T1000 (cell line): ENCODE measurements at places on chromosomes 11 and 22.

DNA sequence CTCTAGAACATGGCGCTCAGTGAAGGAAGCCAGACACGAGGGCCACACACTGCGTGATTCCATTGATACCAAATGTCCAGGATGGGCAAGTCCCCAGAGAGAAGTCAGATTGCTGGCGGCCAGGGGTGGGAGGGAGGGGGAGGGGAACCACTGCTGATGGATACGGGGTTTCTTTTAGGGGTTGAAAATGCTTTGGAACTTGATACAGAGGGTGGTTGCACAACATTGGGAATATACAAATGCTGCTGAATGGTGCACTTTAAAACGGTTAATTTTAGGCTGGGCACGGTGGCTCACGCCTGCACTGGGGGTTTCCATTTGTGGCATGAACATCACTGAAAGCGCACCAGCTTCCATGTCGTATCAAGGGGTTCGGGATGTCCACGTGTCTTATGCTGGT, 5.1 kb downstream of the TSPO start:
- DNase-seq, result no peak

- DNase-seq, result no peak
Observed at GRCh38 chr11:14974515-14975251, 2.5 kb upstream of the CALCA start.

- no peak for DNase-seq
Observed at GRCh38 chr22:20354238-20354975, 34.5 kb upstream of the DGCR6L start.

DNA sequence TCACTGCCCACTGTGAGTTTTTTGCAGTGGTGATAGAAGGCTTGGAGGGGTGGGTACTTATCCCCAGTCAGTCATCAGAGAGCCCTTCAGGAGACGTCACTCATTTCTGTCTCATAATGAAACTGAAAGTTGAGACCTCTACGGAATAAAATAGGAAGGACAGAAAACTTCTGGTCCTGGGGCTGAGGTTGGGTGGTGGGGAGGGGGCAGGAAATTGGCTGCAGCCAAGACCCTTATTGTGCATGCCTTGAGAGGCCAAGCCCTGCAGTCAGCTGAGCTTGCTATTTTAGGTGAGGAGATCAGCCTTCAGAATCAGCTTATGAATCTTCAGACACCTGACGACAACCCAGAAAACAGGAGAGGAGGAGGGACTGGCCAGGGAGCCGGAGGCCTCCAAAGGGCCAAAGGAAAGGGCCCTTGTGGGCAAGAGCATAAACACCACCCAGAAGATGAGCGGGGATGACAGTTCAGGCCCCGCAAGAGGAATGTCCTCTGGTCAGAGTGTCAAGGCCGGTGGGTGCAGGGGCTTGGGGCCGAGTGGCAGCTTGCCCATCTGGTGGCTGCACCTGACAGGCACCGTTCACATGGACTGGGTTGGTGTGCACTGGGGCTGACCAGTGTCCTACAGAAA, 17.9 kb upstream of the ADA2 start:
- DNase-seq, result no peak

- DNase-seq, result no peak
Observed at GRCh38 chr11:48062649-48063048, 82.3 kb downstream of the PTPRJ start.

- DNase-seq, result no peak
Observed at GRCh38 chr11:95762534-95762933, 27.0 kb downstream of the FAM76B start.

DNA sequence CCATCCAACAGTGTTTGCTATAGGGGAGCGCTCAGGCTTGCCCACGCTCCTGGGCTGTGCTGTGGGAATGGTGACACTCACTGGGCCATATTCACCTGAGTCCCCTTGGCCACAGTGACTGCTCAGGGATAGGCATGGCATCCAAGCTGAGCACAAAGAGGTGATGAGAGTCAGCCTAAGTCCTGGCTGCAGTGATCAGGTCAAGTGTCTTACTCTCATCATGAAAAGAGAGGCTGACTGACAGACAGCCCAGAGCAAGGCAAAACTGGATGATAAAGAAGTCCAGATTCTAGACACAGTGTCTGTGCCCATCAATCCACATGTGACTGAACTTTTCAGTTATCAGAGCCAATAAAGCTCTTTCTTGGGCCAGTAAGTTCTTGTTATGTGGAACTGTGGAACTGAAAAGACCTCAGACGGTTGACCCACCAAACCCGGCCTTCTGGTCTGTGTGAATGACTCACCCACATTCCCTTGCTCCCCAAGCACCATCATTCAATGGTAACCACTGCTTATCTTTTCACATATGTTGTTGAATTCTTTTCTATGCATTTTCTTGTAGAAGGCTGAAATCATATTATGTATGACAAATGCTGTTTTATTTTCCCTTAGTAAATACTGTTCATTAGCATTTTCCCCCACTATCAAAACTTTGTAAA, 43.2 kb upstream of the YPEL1 start:
- no peak for DNase-seq

- DNase-seq, result no peak
Observed at GRCh38 chr11:122874991-122875390, 7.6 kb upstream of the JHY start.

DNA sequence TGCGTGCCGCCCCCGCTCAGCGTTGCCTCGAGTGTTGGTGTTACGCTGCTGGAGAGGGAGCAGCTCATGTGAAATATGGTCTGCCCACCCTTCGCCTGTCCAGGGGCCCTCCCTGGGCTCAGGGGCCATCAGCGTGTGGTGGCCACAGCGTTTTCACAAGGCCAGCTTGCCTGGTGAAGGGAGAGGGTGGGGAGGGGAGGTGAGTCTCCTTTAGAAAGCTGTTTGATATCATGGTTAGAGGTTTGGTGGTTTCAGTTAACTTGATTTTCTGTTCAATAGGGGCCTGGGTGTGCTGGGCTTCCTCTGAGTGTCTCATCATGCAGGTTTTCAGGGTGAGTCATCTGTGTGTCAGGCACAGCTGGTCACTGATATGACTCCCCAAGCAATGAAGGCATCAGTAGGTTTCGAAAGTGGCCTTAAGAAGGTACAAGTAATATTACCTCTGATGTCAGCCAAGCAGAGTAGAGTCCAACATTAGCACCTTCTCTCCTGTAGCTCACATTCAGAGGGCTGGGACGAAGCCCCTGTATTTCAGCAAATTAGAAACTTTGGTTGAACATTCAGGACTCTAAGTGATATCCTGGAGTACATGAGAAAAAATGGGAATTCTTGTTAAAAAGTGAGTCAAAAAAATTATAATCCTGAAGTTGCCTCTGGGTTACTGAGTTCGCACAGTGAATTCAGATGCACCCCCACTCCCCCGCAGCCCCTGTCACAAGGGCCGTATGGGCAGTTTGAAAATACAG, 172.5 kb downstream of the TBC1D22A start:
- DNase-seq, result peak; percentile 33

- DNase-seq, result no peak
Observed at GRCh38 chr11:2220173-2220771, 48.7 kb upstream of the TH start.

GRCh38 chr11:1946812-1947484, at the start of gene MRPL23:
Gene MRPL23, plus strand, starts transcription at chr11:1947332. Its CDS starts 31 bp downstream, at chr11:1947363.
- DNase-seq, result no peak

DNA sequence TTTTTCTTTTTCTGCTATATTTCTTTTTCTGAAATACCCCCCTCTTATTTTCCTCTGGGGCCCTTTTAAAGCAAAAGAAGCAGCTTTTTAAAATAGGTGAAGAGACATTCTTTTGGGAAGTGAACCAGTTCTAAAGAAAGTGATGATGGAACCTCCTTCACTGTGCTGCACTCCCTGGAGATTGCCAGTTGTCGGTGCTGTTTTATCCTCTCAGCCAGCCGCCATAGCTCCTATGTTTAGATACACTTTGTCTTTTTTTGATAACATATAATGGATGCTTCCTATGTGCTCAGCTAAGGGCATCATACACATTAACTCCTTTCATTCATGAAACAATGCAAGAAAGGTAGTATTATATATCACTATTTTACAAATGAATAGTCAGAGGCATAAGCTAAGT, 14.0 kb downstream of the CFAP300 start:
- DNase-seq, result no peak

DNA sequence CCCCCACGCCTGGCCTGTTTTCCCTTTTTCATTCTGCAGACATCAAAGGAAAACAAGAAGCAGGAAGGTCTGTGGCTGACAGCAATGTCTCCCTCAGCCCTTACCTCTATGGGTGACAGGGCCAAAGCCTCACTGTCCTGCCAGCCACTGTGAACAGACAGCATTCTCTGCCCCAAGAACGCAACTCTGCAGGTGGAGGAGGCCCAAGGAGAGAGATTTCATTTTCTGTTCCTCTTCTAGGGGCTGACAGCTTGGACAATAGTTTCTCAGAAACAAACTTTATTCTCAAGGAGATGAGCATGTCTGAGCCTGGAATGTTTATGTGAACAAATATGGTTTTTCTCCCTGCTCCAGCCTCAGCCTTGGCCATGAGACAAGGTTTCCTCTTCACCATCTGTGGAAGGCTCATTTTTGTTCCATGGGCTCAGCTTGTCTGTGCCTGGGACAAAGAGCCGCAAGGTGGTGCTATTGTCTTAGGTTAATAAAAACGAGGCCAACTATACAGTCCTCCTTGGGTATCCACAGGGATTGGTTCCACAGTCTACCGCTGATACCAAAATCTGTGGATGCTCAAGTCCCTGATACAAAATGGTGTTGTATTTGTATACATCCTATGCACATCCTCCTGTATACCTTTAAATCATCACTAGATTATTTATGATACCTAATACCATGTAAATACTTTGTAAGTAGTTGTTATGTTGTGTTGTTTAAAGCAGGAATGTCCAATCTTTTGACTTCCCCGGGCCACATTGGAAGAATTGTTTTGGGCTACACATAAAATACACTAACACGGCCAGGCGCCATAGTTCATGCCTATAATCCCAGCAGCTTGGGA, 5.8 kb downstream of the PIWIL3 start:
- no peak for DNase-seq

DNA sequence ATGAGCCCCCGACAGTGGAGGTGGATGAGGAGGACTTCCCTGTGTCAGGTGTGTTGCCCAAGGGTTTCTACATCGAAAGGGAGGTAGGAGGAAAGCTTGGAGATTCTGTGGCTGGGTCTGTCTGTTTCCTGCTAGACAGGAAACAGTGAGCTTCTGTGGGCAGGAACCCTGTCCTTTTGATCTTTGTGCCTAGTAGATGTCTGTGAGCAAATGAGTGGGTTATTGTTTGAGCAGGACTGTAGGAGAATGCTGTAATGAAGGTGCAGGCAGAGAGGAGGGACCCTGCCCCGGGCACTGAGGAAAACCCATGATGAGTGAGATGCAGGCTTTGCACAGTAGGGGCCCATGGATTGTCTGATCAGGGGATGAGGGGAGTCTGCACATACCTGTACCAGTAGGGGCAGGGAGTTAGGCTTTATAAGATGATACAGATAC, 14.0 kb downstream of the USP35 start:
- DNase-seq, result no peak

GRCh38 chr22:21952586-21953571, at the start of gene PPM1F:
Gene PPM1F, minus strand, starts transcription at chr22:21952848. Its CDS starts 6,800 bp downstream, at chr22:21946048.
- peak; percentile 75 for DNase-seq

GRCh38 chr11:112874980-112875379, 86.2 kb upstream of the NCAM1 start:
- no peak for DNase-seq

DNA sequence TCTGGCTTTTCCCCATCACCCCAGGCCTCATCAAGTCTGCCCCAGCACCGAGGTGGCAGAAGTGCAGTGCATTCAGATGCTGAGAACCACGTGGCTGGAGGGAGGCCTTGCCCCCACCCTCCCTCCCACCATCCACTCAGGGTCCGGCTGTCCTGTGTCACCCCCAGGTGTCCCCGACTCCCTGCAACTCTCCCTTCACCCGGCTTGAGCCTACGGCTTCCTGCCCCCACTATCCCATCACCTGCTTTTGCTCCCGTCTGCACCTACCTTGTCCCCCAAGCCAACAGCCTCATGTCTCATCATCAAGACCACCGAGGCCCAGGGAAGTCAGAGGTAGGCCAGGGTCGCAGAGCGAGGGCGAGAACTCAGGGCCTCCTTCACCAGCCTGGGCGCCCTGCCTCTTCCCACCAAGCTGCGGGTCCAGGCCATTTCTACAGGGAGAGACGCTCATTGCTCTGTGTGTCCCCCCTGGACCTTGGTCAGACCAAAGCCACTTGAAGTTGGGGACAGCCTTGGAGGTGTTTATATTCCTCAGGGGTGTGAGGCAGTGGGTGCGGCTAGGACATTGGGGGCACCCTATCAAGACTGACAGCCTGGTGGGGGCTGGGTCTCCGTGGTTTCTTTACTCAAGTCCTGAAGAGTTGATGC, 66.2 kb upstream of the CCND1 start:
- no peak for DNase-seq

GRCh38 chr11:76656571-76657081, 13.9 kb downstream of the LRRC32 start:
- no peak for DNase-seq

- no peak for DNase-seq
Observed at GRCh38 chr22:49255154-49255553, 572.5 kb downstream of the BRD1 start.

DNA sequence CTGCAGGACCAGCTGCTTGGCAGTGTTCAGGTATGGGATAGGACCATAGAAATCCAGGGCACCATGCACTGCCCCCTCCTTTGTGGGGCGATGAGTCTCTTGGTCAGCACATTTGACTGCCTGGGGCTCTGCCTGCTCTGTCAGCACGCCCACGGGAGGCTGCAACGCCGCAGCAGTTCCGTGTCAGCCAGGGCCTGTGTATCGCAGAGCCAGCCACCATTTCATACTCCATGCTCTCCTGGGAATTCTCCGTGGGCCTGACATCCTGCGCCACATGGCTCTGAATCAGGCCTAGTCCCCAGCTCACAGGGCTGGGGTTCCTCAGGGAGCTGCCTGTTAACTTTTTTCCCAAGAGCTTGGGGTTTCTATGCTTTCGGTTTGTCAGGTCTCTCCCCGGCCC, 16.9 kb upstream of the RELT start:
- peak; percentile 24 for DNase-seq

- no peak for DNase-seq
Observed at GRCh38 chr11:36507824-36508489, 2.1 kb downstream of the TRAF6 start.

GRCh38 chr11:104879514-104880190, 18.6 kb downstream of the CASP12 start:
- DNase-seq, result no peak

DNA sequence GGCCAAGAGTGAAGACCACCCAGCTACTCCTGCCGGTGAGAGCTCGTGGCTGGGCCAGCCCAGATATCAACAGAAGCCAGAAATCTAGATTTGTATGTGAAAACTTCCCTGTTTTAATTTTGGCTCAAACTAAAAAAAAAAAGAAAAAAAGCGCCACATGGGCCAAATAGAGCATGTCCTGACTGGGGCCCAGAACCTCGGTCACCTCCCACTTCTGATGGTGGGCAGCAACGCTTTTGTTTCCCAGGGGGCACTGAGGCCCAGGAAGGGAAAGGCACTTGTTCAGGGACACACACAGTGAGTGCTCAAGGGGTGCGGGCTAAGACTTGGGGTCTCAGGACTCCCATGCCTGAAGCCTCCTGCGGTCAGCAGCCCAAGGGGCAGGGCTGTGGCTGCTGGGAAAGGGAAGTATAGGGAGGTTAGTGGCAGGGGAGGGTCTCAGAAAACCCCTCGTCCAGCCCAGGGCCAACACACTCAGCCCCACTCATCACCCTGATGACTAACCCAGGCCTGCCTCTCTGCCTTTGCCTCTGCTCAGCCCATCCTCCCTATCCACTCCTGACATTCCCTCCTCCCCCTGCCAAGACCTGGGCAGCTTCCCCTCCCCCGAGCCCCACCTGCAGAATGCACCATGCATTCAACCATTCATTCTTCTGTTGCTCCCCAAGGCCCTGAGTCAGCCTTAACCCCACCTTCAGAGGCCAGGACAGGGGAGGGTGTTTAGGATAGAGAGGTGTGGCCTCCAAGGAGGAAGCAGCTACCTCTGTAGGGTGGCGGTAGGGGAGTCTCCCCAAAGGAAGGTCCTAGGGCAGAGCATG, 30.0 kb upstream of the TCF20 start:
- no peak for DNase-seq

GRCh38 chr22:21951931-21952465, 650 bp downstream of the PPM1F start:
- DNase-seq, result no peak
